ENCODE measurements at places on chromosomes 1 and 21. TPM values are rescaled to one million over a fixed set of nuclear protein-coding genes. Genes with fewer than 3 reads are reported as not detected.

GJA4 gene
- polyA plus RNA-seq, result 20.3 TPM

- DNase-seq, result no peak
Measured at GRCh38 chr21:36035381-36035791, 24.9 kb downstream of the SETD4 start.

GRCh38 chr1:163588796-163589195 lies 267.0 kb downstream of the NUF2 start:
- DNase-seq, result no peak

KIF17 gene
- 3.5 TPM for polyA plus RNA-seq

GRCh38 chr1:119435052-119435451 lies 20.1 kb downstream of the HSD3B2 start:
- no peak for DNase-seq

DNA sequence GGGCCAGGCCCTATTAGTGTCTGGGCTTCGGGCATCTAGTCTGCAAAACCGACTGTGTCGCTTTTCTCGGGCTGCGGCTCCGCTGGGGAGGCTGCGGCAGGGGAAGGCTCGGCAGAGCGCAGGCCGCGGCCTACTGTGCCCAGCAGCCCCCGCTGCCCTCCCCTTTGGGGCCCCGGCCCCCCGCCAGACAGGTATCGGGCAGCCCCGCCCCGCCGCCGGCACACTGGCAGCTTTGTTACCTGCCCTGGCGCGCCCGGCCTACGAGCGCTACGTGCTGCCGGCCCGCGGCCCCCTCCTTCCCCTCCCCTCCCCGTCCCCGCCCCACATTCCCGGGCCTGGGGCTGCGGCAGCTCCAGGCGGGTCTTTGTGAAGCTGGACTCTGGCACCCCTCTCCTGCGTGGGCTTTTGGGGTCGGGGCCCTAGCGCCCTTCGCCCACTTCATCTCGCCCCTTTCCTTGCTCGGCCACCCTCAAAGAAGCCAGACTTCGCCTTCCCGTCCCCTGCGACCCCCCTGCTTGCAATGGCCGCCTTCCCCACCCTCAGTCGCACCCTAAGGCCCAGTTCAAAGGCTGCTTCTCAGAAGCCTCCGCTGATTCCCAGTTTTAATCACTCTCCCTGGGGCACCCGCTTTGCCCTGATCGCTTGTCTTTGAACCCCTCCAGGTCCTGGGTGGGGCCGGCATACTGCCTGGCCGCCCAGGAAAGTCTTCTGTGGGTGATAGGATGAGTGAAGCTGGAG lies 48.9 kb upstream of the SLC2A1 start:
- no peak for DNase-seq

- DNase-seq, result no peak
Measured at GRCh38 chr1:65412984-65413375, 7.5 kb upstream of the LEPR start.

GRCh38 chr21:44650973-44651675 lies 3.3 kb downstream of the KRTAP12-4 start:
- DNase-seq, result no peak

- DNase-seq, result no peak
Measured at GRCh38 chr1:16177306-16177705, 21.4 kb upstream of the EPHA2 start.

- no peak for DNase-seq
Measured at GRCh38 chr1:82143108-82143833, 342.5 kb downstream of the ADGRL2 start.

GRCh38 chr1:27570784-27571183 lies 33.2 kb downstream of the AHDC1 start:
- DNase-seq, result no peak

DNA sequence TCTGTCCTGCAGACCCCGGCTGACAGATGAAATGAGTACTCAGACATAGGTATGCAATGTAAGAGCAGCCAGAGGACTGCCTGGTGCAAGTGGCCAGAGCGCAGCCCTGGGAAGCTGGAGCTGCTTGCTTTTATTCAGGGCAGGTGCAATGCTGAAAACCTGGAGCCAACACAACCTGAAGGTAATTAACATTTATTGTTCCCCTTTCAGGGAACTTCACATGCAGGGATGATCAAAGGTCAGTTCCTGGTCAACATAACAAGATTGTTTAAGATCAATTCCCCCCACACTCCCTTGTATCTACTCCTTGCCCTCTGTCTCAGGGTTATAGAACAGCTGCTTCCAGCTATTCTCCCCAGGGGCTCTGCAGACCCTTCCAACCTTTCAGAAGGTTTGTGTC lies 48.7 kb upstream of the PRELP start:
- DNase-seq, result no peak

DNA sequence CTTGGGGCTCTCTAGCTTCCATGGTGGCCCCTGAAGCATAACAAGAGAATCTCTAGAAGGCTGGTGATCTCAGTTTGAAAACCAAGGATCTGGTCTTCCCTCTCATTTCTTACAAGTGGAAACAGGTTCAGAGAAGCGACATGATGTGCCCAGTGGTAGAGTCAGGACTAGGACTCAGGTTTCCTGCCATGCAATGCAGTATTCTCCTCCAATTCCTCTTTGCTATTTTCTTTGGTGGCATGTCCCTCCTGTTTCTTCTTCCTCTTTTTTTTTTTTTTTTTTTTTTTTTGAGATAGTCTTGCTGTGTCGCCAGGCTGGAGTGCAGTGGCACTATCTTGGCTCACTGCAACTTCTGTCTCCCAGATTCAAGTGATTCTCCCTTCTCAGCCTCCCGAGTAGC lies 195.6 kb upstream of the C1orf105 start:
- DNase-seq, result no peak
